Stimulated activated naive CD4-positive, alpha-beta T cell treated with Interleukin-2 at 50 U/mL for 16 hours (primary cell): ENCODE measurements at places on chromosomes 7 and 10.

GRCh38 chr7:5997210-5997808, 11.5 kb downstream of the PMS2 start:
- DNase-seq, result peak; percentile 20

DNA sequence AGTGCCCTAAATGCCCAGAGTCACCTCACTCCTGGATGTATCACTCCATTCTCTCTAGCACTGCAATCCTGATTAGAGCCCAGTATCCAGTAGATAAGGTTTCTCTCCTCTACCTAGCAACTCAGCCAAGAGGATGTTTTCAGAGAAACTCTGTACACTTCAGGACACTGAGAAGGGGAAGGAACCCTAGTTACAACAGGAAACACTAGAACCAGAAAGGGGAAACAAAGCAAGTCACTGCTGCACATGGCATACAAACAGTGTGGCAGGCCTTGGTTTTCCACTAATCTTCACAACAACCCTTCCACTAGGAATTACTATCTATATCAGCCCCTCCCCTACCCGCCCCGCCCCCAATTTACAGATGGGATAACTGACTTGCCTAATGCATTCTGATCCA, 1.6 kb downstream of the FAM204A start:
- DNase-seq, result no peak

- DNase-seq, result no peak
Observed at GRCh38 chr10:33350041-33350440, 15.6 kb upstream of the NRP1 start.

GRCh38 chr10:52623761-52624160, 148.8 kb downstream of the MBL2 start:
- DNase-seq, result no peak

DNA sequence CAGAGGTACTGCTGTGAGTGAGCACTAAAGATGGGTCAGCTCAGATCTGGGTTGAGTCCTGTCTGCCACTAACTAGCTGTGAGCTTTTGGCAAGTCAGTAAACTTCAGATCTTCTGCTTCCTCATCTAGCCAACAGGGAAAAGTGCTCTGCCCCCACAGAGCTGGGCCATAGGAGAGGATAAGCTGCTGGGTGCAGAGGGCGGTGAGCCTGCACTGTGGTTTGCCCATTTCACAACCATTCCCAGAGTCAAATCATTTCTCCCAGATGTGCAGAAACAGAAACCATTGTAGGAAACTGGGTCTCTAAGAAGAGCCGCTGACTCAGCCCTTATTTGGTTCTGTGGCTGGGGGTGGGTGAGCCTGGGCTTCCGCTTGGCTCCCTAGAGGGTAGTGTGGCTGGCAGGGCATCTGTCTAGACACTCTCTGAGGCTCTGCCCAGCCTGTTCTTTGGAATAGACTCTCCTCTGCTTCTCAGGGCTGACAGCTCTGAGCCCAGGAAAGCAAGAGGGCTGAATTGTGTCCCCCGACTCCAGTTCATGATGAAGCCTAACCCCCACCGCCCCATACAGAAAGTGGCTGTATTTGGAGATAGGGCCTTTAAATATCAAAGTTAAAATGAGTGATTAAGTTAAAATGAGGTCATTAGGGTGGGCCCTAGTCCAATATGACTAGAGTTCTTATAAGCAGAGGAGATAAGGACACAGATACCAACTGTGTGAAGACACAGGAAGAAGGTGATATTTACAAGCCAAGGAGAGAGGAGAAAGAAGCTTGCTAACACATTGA, 29.5 kb upstream of the ARHGAP22 start:
- DNase-seq, result no peak

DNA sequence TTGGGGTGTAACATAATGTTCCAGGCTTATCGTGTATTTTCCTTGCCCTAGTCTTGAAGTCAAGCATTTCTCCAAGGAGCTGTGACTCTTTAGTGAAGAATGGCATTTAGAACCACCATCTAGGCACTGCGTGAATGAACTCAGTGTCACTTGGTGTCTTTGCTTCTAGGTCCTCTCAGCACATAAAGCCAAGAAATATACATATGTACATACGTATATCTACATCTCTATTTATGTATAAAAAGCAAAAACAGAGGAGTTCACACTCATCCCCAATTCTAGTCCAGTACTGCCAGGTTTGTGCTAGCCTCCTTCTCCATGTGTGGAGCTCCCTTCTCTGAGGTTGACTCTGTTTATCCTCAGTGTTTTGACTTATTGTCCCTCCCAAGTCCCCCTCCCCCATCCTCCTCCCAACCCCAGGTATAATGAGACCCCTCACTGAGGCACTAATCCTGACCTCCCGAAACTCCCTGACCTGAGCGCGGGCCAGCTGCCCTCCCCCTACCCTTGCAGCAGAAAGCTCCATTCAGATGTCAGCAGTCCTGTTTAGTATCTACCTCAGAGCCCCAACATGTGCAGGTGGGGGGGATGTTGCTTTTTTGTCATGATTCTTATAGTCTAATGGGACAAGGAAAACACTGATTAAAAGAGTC, 61.5 kb downstream of the GDI2 start:
- no peak for DNase-seq

GRCh38 chr10:6406220-6407033, 173.6 kb downstream of the PRKCQ start:
- no peak for DNase-seq

GRCh38 chr7:68691261-68692216, 906.7 kb upstream of the AUTS2 start:
- DNase-seq, result no peak

- DNase-seq, result no peak
Observed at GRCh38 chr7:129575699-129576098, 35.8 kb upstream of the NRF1 start.

DNA sequence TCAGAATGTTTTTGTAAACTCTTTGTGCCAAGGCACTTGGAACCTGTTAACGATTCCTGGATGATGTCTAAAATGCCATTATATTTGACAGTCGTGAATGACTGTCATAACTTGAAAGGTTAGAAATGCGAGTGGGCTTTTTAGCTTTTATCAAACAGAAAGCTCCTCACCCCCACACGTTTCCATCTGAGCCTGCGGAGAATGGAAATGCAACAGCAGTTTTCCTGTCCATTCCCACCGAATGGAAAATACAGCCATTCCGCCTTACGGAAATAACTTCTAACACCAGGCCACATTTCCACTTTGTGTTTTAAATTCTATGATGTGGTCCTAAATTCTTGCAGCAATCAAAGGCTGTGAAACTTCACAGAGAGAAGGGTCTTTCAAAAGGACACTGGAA, 83.8 kb downstream of the ELMO1 start:
- no peak for DNase-seq

DNA sequence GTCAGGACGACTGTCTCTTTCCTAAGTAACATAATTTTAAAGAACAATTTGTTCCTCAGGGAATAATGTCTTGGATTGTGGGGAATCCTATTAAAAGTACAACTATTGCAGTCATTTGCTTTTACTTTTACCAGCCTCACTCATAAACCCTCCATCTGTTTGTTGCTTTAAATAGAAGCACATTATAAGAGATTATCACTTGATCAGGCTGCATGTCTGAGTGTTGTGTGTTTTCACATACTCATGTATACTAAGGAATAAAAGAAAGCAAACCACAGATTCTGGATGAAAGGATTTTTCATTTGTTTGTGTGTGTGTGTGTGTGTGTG, 1077.8 kb downstream of the KCNMA1 start:
- DNase-seq, result no peak

DNA sequence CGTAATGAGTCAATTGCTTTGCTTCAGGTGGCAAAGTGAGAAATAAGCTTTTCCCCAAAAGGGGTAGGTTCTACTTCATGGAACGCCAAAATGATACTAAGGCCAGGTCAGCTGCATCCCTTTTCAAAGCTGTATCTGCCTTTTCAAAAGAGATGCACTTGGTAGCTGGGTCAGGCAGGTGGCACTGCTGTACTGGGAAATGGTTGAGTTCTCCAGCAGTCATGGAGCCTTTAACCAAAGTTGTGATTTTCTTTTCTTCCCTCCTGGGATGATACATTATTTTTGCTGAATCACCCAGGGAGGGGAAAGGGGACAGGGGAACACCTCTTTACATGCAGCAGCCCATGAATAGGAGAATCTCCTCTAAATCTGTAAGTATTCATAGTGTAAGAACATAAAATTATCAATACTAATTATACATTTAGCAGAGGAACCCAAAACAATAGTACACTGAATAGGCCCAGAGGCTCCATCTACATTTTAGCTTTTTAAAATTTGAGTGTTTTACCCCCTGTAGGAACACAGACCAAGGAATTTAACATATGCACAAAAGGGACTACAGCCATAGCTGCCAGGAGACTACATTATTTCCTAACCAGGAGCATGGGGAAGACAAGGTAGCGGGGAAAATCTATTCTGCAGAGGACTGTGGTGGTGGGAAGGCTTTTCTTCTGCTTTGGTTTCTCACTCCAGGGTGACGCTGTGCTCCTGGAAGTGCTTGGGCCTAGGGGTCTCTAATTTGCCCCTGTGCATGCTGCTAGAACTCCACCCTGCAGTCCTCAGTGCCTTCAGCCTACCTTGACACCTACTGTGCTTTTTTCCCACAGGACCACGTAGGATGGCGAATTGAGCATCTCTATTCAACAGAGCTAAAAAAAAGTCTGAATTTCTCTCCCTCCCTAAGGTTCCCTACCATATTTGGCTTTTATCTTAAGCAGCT, 6.4 kb upstream of the GPR22 start:
- peak; percentile 6 for DNase-seq

- no peak for DNase-seq
Observed at GRCh38 chr10:5303504-5303903, 61.3 kb upstream of the UCN3 start.

DNA sequence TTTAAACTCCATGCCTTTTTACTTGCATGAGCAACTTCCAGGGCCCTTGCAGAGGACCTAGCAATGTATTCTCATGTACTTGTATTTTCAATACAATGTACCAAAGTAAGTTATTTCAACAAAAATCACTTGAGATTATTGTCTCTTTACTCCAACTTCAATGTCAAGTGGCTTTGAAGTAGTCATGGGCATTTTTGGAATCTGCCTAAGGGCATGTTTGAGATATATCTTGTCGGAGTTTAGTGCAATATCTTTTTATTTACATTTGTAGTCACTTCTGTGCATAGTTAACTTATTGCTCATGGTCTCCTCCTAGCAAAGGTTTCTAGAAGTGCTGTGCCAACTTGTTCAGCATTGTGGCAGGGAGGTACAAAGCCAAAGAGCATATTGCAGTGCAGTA, 508.7 kb upstream of the SEMA3D start:
- no peak for DNase-seq

DNA sequence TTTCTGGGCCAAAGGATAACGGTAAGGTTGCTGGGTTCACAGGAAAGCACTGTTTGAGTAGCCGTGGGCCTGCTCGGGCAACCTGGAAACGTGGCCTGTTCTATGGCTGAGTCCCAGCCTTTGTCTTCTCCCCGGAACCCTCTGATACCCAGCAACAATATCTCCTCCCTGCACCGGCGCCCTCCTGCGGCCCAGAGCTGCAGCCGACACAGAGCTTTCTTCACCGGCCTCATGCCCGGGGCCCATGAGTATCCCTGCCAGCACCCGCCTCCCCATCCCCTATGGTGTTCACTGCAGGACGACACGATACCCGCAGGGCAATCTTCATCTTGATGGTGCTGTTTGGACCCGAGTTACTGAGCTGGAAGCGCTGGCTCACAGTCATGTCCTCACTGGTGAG, 38.6 kb upstream of the NCAPG2 start:
- DNase-seq, result no peak

DNA sequence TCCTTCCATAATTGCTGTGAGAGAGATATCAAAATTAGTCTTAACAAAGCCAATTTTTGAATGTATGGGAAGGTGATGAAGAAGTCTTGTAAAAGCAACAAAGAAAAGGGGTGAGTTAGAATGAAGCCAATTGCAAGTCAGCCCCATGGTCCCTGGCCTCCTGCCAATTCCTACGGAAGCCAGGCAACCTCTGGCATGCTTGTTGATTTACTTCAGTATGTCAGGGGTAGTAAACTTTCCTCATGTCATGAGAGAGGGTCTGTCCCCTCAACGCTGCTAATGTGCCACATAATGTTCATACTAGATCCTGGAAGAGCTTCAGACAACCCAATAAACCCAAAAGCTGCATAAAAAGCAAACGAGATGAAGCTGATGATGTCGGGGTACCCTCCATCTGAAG, 159.1 kb upstream of the YAE1 start:
- no peak for DNase-seq

GRCh38 chr7:139731802-139732470, 45.9 kb downstream of the HIPK2 start:
- DNase-seq, result no peak

DNA sequence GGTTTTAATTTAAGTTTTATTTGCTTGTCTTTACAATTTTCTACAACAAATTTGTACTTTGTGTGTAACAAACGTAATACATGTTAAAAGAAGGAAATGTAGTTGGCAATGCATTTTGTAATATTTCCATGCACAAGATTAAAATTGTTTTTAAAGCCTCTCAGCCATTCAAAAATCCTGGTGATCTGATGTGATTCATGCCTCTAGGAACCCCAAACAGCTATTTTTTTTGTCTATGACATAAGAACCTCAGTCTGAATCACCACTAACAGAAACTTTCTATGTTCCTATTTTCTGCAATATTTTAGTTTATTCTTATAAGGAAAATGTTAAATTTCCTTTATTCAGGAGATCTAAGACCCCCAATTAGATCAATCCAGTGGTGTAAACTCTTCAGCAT, 183.1 kb upstream of the YAE1 start:
- no peak for DNase-seq

- no peak for DNase-seq
Observed at GRCh38 chr7:90749774-90750173, 153.7 kb downstream of the CDK14 start.

GRCh38 chr7:157542068-157543021, 205.5 kb downstream of the DNAJB6 start:
- no peak for DNase-seq

DNA sequence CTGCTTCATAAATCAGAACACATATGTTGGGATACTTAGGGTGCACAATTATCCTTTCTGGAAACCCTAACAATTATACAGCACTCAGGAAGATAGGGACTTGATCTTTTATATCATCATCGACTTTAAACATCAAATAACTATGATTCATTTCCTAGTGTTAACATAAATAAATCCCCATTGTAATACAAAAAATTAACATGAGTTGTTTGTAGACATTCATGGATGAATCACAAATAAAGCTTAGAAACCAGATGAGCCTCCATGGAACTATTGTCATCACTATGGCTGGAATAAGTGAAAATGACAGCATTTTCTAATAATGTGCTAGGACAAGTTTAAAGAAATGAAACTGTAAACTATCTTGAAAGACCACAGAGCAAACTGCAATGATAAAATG, 821.7 kb downstream of the GATA3 start:
- no peak for DNase-seq

DNA sequence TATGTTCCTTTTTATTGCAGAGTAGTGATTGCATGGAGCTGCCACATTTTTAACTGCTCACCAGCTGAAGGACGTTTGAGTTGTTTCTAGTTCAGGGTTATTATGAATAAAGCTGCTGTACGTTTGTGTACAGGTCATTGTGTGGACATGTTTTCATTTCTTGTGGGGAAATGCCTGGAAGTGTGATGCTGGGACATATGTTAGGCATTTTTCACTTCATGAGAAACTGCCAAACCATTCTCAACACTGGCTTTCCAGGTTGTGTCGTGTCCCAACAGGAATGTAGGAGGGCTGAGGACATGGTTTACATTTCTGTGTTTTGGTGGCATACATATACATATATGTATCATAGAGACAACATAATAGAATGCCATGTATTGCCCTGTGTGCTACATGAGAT, 73.0 kb downstream of the NEURL1 start:
- DNase-seq, result no peak

- DNase-seq, result no peak
Observed at GRCh38 chr10:29142516-29143314, 146.2 kb upstream of the LYZL1 start.

- no peak for DNase-seq
Observed at GRCh38 chr7:47465191-47465590, 116.7 kb downstream of the TNS3 start.

GRCh38 chr10:96047004-96047649, 3.7 kb downstream of the CCNJ start:
- DNase-seq, result no peak
